Tibial nerve (tissue), 4 donors: ENCODE measurements at places on chromosomes 1 and 21.

DNA sequence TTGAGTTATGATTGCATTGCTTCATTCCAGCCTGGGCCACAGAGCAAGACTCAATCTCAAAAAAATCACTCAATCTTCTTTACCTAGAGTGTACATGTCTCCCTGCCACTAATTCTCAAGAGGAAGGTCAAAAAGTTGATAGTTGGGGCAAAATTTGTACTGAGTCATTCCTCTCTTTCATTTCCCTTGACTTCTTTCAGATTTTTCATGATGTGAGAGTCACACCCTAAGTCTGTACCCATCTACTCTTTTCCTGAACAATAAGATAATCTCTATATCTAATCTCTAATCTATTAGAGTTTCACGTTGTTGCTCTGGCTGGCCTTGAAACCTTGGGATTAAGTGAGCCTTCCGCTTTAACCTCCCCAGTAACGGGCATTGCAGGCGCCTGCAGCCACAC is 1.1 kb upstream of the BRDT start:
- no peak for DNase-seq

GRCh38 chr1:12047120-12047876 is 15.8 kb upstream of the TNFRSF8 start:
- DNase-seq = no peak

DNA sequence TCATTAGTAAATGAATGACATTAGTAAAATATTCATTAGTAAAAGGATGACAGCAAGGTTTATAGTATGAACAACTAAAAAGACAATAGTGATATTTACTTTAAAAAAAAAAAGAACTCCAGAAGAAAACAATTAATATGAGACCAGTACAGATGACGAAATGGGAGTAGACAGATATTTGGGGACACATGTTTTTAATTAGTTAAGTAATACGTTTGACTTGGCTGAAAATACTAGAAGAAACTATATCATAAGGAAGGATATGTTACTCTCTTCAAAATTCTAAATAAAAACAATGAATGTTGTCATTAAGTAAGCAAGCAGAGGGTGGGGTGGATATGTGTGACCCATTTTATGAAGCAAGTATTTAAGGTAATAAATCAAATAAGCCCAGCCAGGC is 61.9 kb downstream of the GPATCH2 start:
- no peak for DNase-seq

GRCh38 chr1:33784876-33785275 is 79.0 kb upstream of the HMGB4 start:
- no peak for DNase-seq

- no peak for DNase-seq
These were observed 997 bp downstream of the IFNAR2 start for GRCh38 chr21:33230545-33231324.

- DNase-seq = no peak
These were observed 757.3 kb downstream of the LTN1 start for GRCh38 chr21:28235169-28235895.

GRCh38 chr1:42392967-42393848 is 12.6 kb downstream of the RIMKLA start:
- no peak for DNase-seq

DNA sequence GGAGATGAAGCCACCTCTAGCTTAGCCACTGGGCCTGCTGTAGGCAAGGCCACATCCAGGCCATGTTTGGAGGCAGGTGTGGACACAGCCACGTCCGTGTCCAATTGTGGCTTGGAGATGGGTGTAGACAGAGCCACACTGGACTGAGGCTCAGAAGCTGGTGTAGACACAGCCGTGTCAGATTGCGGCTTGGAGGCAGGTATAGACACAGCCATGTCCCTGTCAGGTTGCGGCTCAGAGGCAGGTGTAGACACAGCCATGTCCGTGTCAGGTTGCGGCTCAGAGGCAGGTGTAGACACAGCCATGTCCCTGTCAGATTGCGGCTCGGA is 2.2 kb downstream of the PERM1 start:
- DNase-seq = no peak

DNA sequence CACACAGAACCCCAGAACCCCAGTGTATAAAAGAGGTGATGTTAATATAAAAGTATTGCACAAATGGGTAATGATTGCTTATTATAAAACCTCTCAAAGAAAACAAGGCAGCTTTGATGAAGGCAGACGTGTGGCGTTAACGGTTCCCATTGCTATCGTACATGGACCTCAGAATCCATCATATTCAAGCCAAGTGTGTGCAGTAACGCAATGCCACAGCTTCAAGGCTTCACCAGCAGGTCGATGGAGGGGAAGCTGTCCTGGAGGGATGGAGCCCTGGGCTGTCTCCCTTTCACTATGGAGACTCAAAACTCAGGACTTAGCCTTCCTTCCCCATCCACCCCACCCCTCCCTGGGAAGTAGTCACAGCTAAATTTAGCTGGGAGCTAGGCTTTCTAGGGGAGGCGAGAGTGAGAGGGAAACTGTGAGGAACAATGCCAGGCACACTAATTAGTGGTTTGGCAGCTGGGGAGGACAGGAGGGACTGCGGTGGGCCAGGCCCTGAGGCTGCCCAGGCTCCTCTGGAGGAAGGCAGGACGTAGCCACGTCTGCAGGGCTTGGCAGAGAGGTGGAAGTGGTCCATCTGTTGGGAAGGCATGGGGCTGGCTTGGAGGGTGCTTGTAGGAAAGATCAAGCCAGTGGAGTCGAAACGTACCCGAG is 121.2 kb downstream of the HMGB4 start:
- DNase-seq = no peak

GRCh38 chr1:18599086-18599485 is 31.6 kb upstream of the PAX7 start:
- no peak for DNase-seq

- no peak for DNase-seq
These were observed 88.1 kb downstream of the CNIH3 start for GRCh38 chr1:224704107-224704735.

- no peak for DNase-seq
These were observed 75.7 kb downstream of the AXDND1 start for GRCh38 chr1:179441501-179441900.

DNA sequence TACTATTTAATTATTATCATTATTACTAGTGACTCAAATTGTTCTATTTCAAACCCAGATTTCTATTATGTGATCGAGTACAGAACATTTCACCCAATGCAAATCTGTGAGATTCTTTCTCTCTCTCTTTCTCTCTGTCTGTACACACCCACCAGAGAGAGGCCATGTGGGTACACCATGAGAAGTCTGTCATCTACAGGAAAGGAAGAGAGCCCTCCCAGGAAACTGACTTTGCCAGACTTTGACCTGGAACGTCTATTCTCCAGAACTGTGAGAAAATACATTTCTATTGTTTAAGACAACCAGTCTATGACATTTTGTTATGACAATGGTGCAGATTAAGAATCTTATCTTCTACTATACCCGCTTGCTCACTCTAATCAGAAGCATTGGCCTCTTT is 1091.6 kb downstream of the TTLL7 start:
- no peak for DNase-seq

DNA sequence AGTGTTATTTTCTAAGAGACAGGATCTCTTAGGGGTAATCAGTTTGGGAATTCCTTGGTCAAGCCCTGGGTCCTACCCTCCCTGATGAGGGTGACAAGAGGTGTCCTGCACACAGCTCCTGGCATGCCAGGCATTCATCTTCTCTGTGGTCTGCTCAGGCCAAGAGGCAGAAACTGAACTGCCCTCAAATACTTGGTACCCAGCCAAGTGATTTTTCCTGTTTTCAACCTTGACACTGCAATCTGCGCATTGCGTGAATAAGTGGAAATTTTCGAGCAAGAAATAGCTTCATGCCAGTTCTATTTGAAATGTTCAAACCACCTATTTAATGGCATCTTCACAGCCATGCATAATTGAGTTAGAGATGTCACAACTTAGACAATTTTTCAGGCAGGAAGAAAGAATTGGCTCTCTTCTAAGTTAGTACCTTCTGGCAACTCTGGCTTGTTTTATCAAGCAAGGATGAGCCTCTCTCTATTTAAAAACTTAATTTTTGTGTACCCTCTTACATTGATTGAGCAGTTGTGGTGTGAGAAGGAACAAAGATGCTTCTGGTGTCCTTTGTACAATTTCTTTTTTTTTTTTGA is 27.0 kb downstream of the DNM3 start:
- DNase-seq = no peak

- DNase-seq = no peak
These were observed 378.0 kb upstream of the VAMP3 start for GRCh38 chr1:7393136-7393535.

- DNase-seq = no peak
These were observed 29.9 kb upstream of the PUM1 start for GRCh38 chr1:31095298-31095981.

DNA sequence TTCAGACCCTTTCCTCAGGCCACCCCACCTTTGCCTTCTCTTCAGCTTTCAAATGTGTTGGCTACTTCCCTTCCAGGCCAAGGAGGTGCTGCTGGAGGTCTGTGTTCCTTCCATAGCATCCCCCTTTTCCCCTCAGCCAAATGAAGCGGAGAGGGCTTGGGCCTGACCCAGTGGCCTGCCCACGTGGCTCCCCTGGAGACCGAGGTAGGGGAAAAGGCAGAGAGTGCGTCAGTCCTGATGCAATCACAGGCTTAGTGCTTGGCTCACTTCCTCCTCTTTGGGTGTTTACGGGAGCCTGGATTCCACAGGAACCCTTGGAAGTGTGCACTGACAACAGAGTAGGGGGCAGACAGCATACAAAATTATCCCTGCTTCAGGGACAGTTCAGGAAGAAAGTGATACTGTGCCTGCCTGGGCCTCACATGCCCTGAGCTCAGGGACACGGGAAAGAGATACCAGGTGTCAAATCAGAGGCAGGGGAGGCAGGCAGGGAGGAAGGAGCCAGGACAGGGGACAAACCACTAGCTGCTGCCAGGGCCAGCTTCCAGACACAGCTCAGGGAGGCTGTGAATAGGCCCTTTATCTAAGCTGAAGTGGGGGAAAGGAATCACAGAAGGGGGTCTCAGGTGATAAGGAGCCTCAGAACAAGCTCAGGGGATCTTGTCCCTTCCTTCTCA is 16.6 kb upstream of the PTP4A2 start:
- DNase-seq = peak; percentile 90

- no peak for DNase-seq
These were observed 3.8 kb downstream of the OR10K2 start for GRCh38 chr1:158422212-158422611.

DNA sequence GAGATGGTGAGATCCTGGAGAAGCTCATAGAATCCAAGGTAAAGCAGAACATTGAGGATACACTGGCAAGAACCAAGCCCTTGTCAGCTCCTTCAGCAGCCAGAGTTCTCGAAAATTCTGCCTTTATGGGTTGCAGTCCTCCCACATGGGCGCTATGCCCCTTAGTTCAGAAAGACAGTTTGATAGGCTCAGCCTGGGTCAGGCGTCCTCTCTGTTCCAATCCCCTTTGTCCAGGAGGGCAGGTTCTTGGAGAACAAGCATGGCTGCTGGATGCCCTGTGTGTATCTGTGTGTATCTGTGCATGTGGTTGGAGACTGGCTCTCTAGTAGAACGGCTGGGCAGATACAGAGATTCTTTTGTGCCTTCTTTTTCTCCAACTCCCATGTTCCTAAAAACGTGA is 8.0 kb upstream of the NBL1 start:
- no peak for DNase-seq

- no peak for DNase-seq
These were observed 81.3 kb upstream of the KAZN start for GRCh38 chr1:14516974-14517840.

GRCh38 chr1:232851532-232851931 is 46.3 kb downstream of the MAP10 start:
- no peak for DNase-seq

- no peak for DNase-seq
These were observed 592.3 kb upstream of the ADGRL2 start for GRCh38 chr1:81208441-81208840.

GRCh38 chr1:203628201-203629015 is 1.8 kb downstream of the ATP2B4 start:
- DNase-seq = peak; percentile 31

DNA sequence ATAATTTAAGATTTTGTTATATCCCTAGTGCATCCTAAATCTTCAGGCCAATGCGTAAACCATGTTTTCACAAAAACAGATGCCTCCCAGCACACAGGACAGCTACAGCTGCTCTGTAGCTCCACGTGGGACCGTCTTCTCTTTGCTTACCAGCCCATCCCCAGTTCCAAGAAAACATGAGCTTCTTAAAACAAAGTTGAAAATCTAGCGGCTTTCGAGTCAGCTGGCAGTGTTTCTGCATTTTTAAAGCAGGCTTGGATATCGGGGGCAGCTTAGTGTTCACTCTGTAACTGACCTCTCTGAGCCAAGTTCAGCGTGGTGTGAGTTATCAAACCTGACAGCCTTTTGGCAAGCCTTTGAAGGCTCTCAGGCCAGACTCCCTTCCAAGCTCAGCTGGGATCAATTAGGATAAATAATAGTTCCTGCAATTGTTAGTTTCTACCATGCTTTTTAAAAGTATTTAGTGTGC is 881.5 kb downstream of the LTN1 start:
- DNase-seq = peak; percentile 29

DNA sequence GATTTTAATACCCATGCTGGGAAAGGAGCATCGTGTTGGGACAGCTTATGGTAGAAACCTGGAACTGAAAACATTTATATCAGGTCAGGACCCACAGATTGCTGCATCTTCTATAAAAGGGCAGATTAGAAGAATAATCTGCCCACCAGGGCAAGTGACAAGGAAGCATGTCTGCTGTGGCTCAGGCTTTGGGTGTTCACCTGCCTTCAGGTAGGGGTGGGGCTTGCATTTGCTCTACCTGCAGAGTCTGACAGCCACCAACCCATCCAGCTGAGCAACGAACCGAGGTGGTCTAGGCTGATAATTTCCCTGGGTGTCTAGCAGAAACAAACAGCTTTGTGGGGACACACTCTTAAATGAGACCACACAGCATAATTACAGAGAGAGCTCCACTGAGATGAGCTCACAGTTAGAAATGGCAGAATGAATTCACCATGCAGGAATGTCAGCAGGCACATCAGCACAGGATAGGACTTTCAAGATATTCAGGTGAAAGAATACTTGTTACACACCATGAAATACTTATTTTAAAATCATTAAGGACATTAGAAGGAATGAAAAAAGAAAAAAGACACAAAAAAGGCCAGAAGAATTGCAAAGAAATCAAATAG is 36.1 kb upstream of the B3GALT5 start:
- no peak for DNase-seq

GRCh38 chr1:178940068-178940765 is 69.3 kb upstream of the ANGPTL1 start:
- no peak for DNase-seq

DNA sequence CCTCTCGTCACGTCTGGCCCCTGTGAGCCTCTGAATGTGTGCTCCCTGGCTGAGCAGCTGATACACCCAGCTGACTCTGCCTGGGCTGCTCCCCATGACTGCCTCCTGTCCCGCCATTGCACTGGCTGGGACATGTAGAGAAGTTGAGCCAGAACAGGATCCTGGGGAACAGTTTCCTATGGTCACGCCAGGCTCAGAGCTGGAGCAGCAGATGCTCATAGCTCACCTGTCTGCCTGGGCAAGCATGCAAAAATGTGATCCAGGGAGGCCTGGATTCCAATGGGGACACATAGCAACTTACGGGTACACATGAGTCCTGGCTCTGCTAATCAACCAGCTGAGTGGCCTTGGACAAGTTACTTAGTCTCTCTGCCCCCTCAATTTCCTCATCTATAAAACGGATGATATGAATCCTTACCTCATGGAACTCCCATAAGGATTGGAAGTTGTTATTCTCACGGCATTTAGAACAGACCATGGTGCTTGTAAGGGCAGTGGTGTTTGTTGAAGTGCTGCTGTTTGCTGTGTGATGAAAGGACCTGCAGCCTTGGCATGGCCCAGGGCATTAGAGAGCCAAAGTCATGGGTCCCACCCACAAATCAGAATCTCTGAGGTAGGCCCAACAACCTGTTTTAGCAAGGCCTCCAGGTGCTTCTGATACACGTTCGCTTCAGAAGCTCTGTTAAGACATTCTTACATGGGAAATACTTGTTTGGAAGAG is 150.3 kb upstream of the VANGL1 start:
- no peak for DNase-seq

GRCh38 chr1:246035060-246035541 is 472.0 kb downstream of the SMYD3 start:
- no peak for DNase-seq
